ENCODE measurements at places on chromosomes 4 and X.
A peak's percentile ranks its signal among the peaks of the same experiment; 100 is the strongest.

- no peak for DNase-seq
Measured at GRCh38 chrX:40098264-40099054, 701 bp upstream of the BCOR start.

DNA sequence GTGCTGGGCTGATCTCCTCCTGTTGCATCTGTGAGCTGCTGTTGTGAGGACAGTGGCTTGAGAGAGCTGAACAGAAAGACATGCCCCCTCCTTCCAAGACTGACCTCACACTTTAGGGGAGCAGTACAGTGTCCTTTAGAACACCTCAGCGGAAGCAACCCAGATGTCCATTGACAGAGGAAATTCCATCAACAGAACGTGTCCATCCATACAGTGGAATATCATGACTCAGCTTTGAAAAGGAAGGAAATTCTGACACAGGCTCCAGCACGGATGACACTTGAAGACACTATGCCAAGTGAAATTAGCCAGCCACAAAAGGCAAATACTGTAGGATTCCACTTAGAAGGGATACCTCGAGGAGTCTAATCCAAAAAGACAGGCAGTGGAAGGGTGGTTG lies 103.5 kb downstream of the GPR143 start:
- DNase-seq, result no peak

DNA sequence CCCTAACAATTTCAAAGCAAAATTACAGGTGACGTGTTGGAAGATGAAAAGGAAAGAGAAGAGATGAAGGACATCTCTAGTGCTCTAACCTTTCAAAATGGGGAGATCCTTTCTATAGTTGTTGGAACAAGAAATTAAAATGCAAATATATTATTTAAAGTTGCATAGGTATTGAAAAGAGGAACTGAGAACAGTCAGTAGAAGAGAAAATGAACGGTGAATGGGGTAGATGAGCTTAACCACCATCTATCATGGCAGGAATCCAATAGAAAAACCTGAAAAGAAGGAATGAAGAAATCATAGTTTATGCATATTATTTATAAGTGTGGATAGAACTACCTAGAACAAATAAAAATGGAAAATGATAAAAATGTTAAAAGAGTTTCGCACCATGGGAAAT lies 42.0 kb downstream of the ANXA5 start:
- DNase-seq, result no peak

DNA sequence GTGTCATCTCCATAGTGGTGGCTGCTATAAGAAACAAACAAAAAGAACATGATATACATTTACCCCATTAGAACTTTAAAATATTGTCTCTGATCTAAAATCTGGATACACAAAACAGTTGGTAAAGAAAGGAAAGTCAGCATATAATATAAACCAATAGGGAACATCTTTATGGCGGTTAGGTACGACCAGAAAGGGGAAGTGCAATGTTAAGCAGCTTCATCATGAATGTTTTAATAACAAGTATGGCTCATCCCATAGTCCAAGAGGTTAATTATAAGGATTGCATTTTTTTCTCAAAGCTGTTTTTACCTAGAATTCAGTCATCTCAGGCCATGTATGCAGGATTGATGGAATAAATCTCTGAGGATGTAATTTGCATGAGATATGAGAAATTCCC lies 1869.7 kb downstream of the PCDH7 start:
- DNase-seq, result no peak

- no peak for DNase-seq
Measured at GRCh38 chr4:30172416-30172815, 547.8 kb upstream of the PCDH7 start.

DNA sequence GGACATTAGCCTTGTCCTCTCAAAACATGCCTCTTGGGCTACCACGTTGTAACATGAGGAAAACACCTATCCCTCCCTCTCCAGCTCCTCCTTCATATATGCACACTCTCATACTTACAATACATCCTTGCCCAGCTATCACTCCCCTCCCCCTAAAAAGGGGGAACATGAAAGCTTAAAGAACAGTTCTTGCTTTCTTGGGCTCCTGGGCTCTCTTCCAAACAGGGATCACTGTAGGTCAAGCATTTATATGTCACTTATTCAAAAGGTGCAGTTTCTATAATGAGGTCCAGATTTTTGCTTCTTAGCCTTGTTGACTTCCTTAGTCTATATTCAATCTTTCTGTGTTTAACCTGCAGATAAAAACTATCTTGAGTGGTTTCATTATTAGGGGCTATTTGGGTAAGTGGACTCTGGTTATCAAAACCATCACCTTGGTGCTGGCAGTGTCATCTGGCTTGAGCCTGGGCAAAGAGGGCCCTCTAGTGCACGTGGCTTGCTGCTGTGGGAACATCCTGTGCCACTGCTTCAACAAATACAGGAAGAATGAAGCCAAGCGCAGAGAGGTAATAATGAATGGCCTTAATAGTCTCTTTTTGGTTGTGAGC lies 119.4 kb downstream of the AKAP4 start:
- DNase-seq, result no peak

DNA sequence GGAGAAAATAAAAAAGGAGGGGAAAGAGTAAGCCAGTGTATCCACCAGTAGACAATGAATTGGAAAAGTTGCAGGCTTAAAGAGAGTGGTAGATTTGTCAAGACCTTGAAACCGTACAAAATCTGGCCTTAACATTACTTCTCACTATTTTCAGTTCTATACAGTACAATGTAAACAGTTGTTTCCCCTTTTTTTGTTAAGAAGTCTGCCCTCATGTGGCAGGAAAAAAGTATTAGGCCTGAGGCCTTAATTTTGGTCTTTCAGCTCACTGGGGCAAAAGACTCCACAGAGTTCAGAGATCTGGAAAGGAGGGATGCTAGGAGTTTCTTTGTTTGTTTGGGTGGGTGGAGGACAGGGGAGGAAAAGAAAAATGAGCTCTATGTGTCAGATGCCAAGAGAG lies 92.8 kb upstream of the CCDC160 start:
- DNase-seq, result no peak

- DNase-seq, result no peak
Measured at GRCh38 chr4:172109466-172109865, 296.3 kb downstream of the GALNTL6 start.

DNA sequence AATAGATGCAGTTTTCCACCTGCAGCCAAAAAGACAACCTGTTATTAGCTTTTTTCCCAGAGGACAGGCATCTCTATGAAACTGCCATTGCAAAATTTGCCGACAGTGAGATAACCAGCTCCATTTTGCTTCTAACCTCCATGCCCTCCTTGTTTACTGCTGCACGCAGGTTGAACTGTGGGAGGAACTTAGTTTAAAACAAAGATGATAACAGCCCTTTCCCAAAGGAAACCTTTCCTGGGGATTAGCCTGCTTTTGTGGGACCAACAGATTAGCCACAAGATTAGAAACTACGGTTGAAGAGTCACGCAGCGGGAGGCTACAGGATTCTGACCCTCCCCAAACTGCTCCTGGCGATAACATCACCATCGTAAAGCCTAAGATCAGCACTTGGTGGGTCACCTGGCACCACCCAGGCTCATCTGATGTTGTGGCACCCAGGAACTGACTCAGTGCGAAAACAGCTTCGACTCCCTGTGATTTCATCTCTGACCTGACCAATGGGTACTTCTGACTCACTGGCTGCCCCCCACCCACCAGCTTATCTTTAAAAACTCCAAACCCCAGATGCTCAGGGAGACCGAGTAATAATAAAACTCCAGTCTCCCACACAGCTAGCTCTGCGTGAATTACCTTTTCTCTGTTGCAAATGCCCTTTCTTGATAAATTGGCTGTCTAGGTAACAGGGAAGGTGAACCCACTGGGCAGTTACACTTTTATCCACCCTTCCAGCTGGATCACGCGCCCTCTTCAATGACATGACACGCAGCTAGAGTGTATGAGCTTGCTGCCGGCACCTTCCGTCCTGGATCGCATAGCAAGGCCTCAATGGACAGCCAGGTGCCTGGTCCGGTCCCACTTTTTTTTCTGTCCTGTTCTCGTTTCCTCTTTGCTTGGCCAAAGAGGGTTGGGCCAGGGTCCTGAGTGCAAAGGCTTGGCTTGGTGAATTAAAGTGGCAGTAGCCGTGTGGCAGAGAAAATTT lies 27.2 kb downstream of the NOP14 start:
- peak; percentile 50 for DNase-seq
